ENCODE measurements at places on chromosomes 2 and 18. TPM values are rescaled to one million over a fixed set of nuclear protein-coding genes. Genes with fewer than 3 reads are reported as not detected.
A peak's percentile ranks its signal among the peaks of the same experiment; 100 is the strongest.

The LINC00305 gene
- total RNA-seq, result not detected

The ESPNL gene
- total RNA-seq, result 0.20 TPM

The CACNB4 gene
- total RNA-seq, result 0.20 TPM

The SERPINB5 gene
- 64.9 TPM for total RNA-seq

The ZNF521 gene
- total RNA-seq, result not detected

The UGT1A8 gene
- total RNA-seq, result not detected

- DNase-seq, result no peak
Measured at GRCh38 chr2:139909136-139909535, 1128.9 kb upstream of the NXPH2 start.

- DNase-seq, result no peak
Measured at GRCh38 chr2:29776406-29776805, 145.0 kb downstream of the ALK start.

- no peak for DNase-seq
Measured at GRCh38 chr18:37561986-37562385, 3.6 kb downstream of the CELF4 start.

GRCh38 chr18:57629422-57629821 is 7.8 kb upstream of the NARS1 start:
- no peak for DNase-seq

DNA sequence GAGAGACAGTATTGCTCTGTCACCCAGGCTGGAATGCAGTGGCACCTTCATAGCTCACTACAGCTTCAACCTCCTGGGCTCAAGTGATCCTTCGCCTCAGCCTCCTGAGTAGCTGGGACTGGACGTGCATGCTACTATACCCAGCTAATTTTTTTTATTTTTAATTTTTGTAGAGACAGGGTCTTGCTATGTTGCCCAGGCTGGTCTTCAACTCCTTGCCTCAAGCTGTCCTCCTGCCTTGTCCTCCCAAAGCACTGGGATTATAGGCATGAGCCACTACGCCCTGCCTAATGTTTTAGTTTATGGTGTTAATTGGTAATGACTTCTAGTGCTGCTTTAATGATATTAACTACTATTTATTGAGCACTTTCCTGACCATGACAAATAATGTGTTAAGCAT is 18.3 kb downstream of the RNF138 start:
- DNase-seq, result no peak

DNA sequence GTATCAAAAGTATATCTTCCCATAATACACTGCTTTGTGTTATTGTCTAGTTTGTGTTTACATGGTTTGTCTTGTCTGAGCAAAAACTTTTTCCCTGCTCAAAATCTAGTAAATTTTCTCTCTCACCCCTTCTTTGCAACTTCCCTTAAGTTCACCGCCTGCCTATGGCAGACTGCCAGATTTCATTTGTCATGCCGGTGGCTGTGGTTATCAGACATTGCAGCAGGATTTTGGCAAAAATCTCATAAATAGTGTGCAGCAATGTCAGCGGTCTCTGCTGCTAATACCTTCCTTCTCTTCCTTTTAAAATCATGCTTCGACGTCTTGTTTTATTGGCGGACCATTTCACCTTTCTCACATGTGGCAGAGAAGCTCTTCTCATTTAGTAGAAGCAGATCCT is 45.6 kb upstream of the TMEM178A start:
- peak; percentile 4 for DNase-seq

DNA sequence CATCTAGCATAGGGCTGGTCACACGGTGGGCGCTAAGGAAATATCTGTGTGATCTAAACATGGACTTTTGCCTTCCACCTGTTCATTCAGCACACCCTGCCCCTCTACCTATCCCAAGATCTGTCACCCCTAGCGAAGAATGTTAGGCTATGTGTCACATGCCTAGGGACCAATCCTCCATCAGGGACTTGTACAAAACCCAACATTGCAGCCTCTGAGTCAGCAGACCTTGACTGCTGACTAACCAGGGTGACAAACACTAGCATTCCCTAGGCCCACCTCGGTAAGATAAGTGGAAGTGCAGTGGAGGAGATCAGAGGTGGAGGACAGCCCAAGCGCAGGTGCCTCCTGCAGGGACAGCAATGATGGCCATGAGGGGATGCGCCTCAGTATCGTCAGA is 99.2 kb downstream of the SOX11 start:
- DNase-seq, result no peak

GRCh38 chr2:176503776-176504175 is 234.5 kb downstream of the MTX2 start:
- no peak for DNase-seq

GRCh38 chr2:124683536-124684428 is 658.7 kb downstream of the CNTNAP5 start:
- no peak for DNase-seq

DNA sequence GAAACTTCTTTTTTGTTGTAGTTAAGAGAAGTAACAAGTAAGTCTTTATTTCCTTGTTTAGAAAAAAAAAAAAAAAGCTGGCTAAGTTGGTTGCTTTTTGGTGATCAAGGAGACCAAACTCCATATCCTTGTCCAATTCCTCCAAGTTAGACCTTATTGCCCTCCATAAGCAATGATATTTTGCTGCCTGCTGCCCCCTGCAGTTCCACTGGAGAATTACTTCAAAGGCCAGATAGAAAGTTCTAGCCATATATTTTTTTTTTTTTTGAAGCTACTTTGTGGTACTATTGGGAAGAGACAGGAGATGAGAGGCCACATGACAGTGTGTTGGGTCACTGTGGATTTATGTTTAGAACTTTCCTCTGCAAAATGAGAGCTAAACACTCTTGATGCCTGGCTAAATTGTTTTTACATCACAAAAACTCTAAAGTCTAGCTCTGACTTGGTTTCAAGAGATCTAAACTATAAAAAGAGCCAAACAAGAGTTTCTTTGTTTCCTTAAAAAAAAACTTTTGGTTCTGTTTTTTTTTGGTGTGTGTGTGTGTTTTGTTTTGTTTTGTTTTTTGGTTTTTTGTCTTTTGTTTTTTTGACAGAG is 80.7 kb upstream of the RASGRP3 start:
- DNase-seq, result peak; percentile 46

DNA sequence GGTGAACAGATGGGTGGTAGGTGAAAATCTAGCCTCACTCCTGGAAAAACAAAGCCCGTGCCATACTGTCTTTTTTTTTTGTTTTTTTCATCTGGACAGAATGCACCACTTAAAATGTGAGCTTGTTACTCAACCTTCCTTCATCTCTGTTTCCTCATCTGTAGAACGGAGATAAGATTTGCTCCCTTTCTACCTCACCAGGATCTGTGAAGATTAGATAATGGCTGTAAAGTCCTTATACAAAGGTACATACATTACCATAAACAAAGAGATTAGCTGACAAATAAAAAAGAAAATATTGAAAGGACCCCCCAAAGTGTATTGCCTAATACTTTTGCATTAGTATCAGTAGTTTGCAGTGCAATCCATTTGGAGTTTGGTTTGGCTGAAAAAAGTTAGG is 75.4 kb upstream of the ZEB2 start:
- no peak for DNase-seq

DNA sequence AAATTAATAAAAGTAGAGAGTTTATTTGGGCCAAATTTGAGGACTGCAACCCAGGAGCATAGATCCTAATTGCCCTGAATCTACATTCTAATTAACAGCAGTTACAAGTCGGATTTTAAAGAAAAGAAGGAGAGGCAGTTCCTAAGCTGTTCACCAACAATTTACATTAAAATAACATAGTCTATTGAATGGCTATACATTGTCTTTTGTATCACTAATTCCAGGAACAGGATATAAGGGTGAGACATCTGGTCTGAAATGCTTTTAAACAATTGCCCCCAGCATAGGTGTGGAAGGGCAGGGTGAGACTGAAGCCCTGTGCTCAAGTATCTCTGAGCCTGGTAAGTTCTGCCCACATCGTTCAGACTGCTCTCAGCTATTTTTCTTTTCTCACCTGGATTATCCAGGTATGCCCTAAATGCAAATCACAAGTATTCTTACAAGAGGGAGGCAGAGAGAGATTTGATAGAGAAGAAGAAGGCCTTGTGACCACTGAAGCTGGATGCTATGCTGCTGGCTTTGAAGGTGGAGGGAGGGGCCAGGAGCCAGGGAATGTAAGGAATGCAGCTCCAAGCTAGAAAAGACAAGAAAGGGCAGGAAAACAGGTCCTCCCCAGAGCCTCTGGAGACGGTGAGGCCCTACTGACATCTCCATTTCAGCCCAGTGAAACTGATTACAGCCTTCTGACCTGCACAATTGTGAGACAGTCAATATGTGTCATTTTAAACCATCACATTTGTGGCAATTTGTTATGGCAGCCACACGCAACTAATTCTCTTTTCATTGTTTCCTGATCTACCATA is 189.4 kb upstream of the ARL4C start:
- no peak for DNase-seq

DNA sequence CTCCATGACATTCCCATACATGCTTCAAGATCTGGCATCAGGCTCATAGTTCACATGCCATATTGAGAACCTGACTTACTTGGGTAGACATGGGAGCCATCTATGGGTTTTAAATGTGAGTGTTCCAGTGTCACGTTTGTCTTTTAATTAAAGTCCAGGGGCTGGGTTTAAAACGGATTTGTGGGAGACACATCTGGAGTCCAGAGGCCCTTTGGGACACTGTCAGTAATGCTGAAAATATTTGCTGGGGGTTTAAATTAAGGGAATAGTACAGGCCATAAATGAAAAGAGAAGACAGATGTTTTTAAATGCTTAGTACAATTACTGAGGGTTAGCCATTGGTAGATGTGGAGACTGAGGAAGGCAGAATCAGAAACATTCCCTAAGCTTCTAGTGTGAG is 478.0 kb downstream of the PID1 start:
- DNase-seq, result no peak

All from NCI-H460 (cell line).